ENCODE measurements at places on chromosomes 2 and 18.

DNA sequence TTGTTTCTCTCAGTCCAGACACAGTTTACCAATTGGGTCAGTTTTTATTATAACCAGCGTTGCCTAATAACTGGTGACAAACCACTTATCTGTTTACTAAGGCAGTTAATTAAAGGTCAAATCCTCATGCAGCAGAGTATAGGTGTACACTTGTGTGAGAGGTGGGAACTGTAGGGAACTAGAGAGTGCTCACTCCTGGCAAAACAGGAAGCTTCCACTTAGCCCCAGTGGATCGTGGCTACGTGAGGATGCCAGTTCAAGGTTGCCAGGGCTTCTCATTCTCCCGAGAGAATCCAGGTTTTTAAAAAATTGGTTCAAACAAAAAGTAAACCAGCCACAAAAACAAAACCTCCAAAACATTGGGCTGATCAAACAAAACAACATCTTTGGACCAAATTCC is 8.1 kb downstream of the CYBRD1 start:
- no peak for DNase-seq

- DNase-seq = no peak
Observed at GRCh38 chr2:40367032-40367431, 84.9 kb downstream of the SLC8A1 start.

DNA sequence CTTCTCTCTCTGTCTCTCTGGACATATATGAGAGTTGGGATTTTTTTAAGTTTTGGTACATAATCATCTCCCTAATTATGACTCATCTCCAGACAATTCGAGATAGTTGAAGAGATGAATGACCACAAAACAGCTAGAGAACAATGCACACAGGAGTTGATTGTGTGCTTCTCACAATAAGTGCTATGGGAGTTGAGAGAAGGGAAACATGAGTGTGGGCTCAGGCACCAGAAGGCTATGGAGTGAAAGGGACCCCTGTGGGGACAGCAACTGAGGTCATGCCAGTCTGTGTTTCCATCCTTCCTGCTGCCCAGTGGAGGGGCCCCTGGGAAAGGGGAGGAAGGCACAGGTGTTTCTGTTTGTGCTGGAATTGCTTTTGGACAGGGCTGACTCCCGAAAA is 6.5 kb upstream of the YWHAQ start:
- DNase-seq = no peak

- DNase-seq = no peak
Observed at GRCh38 chr2:127027715-127028114, 79.2 kb downstream of the BIN1 start.

GRCh38 chr2:176652300-176653182 is 383.3 kb downstream of the MTX2 start:
- peak; percentile 36 for DNase-seq

- no peak for DNase-seq
Observed at GRCh38 chr2:129758784-129759471, 220.5 kb upstream of the RAB6C start.

DNA sequence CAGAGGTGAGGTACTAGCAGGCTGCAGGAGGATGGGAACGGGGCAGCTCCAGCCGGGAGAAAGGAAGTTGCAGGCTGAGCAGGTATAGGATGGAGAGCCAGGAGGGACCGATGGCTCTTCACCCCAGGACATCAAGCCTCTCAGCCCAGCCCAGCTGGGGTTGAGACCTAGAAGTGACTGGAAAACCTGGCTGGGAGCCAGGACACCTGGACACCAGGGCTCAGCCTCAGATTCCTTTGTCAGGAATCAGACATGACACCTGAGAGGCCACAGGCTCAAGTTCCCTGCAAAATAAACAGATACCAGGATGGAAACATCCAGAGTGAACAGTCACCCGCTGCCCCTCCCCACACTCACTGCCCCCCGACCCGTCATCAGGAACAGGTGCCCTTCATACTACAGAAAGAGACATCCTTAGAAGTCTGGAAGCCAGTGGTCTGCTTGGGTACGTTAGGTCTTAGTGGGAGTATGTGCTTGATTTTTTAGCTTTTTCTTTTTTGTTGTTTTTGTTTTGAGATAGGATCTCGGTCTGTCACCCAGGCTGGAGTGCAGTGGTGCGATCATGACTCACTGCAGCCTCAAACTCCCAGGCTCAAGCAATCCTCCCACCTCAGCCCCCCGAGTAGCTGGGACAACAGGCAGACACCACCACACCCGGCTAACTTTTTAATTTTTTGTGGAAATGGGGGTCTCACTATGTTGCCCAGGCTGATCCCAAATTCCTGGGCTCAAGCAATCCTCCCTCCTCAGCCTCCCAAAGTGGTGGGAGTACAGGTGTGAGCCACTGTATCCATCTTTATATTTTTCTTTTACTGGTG is 95.7 kb upstream of the STPG4 start:
- DNase-seq = no peak

GRCh38 chr18:573385-573784 is 6.8 kb upstream of the CETN1 start:
- no peak for DNase-seq

GRCh38 chr2:132974467-132975095 is 304.6 kb upstream of the LYPD1 start:
- no peak for DNase-seq

Measured in thymus (tissue), 14 donors.